ENCODE measurements at places on chromosomes 7 and 10. TPM values are rescaled to one million over a fixed set of nuclear protein-coding genes. Genes with fewer than 3 reads are reported as not detected.

DNA sequence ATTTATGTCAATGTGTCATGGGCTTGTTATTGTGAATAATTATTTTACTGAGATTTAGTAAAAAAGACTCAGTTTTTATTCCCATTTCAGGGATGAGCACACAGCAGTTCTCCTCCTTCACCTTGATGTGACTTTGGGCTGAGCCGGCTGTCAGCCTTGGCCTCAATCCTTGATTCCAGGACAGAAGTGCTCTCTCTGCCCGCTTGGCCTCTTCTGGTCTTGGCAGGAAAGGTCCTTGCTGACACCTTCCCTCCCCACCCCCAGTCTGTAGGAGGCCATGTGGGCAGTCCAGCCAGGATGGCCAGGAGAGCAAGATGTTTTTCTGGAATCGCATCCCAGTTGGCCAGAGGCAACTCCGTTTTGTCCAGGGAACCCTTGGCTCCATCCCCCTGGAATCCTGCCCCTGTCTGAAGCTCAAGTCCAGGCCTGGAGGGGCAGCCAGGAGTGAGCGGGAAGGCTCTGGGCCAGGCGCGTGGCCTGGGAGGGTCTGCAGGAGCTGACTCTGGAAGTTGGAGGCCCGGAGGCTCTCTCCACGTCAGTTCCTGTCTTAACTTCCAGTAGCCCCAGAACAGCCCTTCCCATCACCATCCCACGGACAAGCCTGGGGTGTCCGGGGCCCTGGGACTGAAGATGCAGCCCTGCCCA lies 100.9 kb downstream of the PDGFA start:
- DNase-seq: no peak

GRCh38 chr7:90595801-90596670 lies at the start of gene CDK14:
Gene CDK14, plus strand, starts transcription at chr7:90596321. Its CDS starts 307 bp downstream, at chr7:90596628.
- DNase-seq: peak; percentile 60

DNA sequence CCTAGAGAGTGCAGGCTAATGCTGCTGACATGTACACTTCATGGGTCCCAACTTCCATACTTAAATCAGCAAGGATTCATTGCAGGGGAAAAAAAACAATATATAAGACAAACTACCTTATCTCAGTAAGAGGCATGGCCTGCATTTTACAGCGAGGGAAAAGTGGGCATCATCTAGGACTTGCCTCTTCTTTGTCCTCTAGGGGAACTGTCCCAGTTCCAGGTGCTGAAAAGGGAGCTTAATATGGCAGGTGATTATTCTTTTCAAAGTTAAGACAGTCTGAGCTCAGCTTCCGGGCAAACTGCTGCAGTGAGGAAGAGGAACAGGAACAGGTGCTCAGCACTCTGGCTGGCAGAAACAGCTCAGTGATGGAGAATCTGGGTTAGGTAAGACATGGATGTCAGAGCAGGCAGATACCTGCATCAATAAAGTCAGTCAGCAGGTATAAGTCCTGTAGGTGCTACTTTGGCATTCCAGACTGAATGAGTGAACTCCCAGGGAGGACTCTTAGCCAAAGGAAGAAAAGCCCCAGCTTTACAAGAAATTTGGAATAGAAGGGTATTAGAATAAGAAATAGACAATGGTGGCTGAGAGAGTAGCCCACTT lies 147.2 kb downstream of the TMEM178B start:
- DNase-seq: no peak

DNA sequence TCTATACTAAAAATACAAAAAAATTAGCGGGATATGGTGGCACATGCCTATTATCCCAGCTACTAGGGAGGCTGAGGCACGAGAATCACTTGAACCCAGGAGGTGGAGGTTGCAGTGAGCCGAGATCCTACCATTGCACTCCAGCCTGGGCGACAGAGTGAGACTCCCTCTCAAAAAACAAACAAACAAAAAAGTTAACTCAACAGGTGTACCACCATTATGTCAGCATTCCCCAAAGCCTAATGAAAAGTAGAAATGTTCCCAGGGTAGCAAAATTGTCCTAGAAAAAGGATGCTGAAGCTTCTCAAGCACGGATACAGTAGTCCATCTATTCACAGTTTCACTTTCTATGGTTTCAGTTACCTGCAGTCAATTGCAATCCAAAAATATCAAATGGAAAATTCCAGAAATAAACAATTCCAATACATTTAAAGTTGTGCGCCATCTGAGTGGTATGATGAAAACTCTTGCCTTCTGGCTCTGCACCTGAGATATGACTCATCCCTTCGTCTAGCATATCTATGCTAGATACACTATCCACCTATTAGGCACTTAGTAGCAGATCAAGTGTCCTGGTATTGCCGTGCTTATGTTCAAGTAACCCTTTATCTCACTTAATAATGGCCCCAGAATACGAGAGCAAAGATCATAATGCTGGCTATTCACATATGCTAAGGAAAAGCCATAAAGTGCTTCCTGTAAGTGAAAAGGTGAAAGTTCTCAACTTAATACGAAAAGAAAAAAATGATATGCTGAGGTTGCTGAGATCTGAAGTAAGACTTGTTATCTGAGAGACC lies 37.2 kb upstream of the SLC35G1 start:
- DNase-seq: no peak

DNA sequence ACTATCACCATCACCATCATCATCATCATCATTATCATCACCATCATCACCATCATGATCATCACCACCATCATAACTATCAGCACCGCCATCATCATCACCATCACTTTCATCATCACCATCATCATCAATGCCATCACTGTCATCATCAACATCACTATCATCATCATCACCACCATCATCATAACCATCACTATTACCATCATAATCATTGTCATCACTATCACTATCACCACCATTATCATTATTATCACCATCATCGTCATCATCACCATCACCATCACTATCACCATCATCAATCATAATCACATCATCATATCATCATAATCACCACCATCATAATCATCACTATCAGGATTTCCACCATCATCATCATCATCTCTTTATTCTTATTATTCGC lies 20.6 kb downstream of the INSIG1 start:
- no peak for DNase-seq

DNA sequence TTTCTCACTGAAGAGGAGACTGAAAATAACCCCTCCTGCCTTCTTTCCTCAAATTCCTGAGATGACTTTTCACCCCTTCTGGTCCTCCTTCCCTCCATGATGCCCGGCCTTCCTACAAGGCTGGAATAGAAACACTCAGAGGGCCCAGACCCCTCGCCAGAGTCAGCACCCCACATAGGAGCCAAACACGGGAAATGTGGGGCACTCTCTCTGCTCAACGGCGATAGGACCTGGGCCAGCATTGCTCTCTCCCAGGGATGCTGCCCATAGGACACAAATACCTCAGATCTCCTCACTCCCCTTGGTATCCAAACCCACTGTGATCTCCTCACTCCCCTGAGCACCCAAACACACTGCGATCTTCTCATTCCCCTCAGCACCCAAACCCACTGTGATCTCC lies 7.4 kb downstream of the CFAP46 start:
- DNase-seq: no peak

Gene CCDC3
- 39.8 TPM for total RNA-seq

- DNase-seq: no peak
Observed at GRCh38 chr10:82213784-82214183, 338.8 kb downstream of the NRG3 start.

- DNase-seq: no peak
Observed at GRCh38 chr10:6569259-6569658, 10.8 kb downstream of the PRKCQ start.

- no peak for DNase-seq
Observed at GRCh38 chr10:10092581-10092980, 925.1 kb upstream of the CELF2 start.

DNA sequence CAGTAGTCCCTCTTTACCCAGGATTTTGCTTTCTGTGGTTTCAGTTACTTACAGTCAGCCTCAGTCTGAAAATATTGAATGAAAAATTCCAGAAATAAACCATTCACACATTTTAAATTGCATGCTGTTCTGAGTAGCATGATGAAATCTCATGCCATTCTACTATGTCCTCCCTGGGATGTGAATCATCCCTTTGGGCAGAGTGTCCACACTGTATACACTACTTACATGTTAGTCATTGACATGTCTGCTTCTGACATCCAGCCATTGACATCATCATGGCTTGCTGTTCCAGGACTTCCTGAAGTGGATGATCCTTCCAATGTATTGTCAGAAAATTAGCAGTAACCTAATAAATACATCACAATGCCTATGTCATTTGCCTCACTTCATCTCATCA lies 34.6 kb upstream of the MALRD1 start:
- DNase-seq: no peak

DNA sequence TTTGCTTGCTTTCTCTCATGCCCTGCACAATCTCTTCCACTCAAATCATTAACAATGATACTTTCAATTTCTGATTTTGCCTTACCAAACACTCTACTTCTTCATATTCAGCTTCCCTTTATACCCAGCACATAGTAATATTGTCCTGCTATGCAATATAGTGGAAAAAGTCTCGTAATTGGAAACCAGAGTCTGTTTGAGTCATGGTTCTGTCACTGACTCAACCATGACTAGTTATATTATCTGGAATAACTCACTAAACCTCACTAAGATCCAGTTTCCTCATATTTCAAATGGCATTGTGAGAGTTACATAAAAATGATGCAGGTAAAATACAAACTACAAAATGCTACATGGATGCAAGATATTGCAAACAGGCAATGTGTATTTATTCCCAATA lies 98.5 kb upstream of the LRRTM3 start:
- DNase-seq: no peak
